ENCODE measurements at places on chromosomes 1 and 21.

DNA sequence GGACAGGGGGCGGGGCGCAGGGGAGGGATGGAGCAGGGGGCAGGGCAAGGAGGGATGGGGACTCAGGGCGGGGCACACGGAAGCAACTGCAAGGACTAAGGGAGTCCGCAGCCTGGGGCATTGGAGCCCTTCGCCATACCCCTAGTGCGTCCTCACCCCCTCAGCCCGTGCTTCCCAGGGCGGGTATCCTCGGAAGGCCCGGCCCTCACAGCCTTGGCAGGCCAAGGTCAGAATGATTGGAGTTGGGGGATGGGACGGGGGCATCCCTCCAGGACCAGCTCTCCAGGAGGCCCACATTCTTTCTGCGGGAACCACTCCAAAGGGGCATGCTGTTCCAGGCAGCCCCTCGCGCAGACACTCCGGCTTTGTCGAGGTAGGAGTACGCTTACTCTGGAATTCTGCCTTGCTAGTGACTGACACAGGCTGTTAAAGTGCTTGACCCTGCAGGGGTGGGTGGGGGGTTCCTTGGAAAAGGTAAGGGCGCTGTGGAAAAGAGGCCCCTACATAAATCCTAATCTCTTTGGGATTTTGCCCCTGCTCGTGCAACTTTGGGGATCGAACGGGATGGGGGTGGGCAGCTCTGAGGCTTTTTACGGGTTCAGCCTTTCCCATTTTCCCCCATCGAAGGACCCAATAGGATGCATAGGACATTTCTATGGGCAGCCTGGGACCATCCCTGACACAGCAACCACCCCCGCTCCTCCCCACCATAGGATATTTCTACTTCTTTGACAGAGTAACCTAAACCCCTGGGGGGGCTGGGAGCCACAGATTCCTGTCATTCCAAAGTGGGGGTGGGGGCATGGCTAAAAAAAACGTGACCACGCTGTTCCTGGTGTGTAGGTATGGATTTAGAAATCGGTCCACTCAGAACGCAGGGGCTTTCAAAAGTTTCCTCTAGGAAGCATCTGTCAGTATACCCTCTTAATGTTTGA, 738 bp upstream of the TRIM11 start:
- DNase-seq = no peak

- no peak for DNase-seq
Measured at GRCh38 chr1:97796711-97797110, 124.1 kb downstream of the DPYD start.

GRCh38 chr21:30726726-30727125, 8.1 kb upstream of the KRTAP21-3 start:
- no peak for DNase-seq

GRCh38 chr1:159185121-159185520, 13.7 kb downstream of the CADM3 start:
- DNase-seq = no peak

DNA sequence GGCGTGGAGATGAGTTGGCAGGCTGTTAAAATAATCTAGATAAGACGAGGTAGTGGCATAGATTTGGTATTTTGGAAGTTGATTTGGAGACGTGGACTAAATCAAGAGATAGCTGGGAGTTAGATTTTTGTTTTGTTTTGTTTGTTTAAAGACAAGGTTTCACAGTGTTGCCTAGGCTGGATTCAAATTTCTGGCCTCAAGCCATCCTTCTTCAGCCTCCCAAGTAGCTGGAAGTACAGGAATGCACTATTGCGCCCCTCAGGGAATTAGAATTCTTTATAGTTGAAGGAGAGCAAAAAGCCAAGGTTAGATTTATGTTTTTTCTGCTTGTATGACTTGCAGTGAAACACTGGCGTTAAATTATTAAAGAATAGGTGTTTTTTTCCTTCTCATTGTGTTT, 22.3 kb upstream of the SNRPE start:
- DNase-seq = no peak

Data from left renal pelvis (tissue), 4 donors.